ENCODE measurements at places on chromosomes 12 and 14. TPM values are rescaled to one million over a fixed set of nuclear protein-coding genes. Genes with fewer than 3 reads are reported as not detected.

GRCh38 chr12:13431041-13431440 is 234.5 kb downstream of the EMP1 start:
- no peak overlapping the region for H3K27ac ChIP-seq
- no peak overlapping the region for H3K4me3 ChIP-seq
- H3K27me3 ChIP-seq, result peaks cover 4% of the 10 kb centered on the region
- H3K36me3 ChIP-seq, result no peaks in the 10 kb centered on the region
- no peaks in the 10 kb centered on the region for H3K4me1 ChIP-seq
- DNase-seq, result no peak

LIN7A gene
- total RNA-seq, result not detected

- no peak overlapping the region for H3K27ac ChIP-seq
- DNase-seq, result no peak
- H3K36me3 ChIP-seq, result no peaks in the 10 kb centered on the region
Measured at GRCh38 chr12:131061041-131061806, 107.5 kb downstream of the ADGRD1 start.

DNA sequence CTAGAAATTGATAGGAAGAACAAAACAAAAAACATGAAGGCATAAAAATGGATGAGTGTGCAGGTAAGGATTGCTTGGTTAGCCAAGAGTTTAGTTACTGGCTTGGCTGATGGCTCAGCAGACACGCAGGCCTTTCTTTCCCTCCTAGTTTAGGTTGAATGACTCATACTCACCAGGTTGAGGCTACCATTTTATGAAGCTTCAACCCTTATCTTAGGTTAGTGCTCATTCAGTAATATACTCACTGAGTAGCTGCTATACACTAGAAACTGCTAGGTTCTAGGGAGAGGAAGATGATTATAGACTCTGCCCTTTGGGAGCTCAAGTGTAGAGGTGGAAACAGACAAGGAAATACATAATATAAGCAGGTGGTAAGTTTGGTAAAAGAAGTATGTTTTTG is 6.0 kb downstream of the P3H3 start:
- no peak for DNase-seq
- H3K4me3 ChIP-seq, result no peak overlapping the region
- peaks cover 24% of the 10 kb centered on the region for H3K27me3 ChIP-seq
- no peak overlapping the region for H3K27ac ChIP-seq
- no peaks in the 10 kb centered on the region for H3K36me3 ChIP-seq

ACTN1 gene
- 31.9 TPM for total RNA-seq

RASAL1 gene
- total RNA-seq, result 0.40 TPM

CCDC196 gene
- not detected for total RNA-seq

GRCh38 chr14:66117600-66117999 is 368.6 kb upstream of the CCDC196 start:
- H3K27me3 ChIP-seq, result peaks cover 12% of the 10 kb centered on the region
- no peak overlapping the region for H3K4me3 ChIP-seq
- H3K27ac ChIP-seq, result no peak overlapping the region
- H3K4me1 ChIP-seq, result no peaks in the 10 kb centered on the region
- DNase-seq, result no peak

DNA sequence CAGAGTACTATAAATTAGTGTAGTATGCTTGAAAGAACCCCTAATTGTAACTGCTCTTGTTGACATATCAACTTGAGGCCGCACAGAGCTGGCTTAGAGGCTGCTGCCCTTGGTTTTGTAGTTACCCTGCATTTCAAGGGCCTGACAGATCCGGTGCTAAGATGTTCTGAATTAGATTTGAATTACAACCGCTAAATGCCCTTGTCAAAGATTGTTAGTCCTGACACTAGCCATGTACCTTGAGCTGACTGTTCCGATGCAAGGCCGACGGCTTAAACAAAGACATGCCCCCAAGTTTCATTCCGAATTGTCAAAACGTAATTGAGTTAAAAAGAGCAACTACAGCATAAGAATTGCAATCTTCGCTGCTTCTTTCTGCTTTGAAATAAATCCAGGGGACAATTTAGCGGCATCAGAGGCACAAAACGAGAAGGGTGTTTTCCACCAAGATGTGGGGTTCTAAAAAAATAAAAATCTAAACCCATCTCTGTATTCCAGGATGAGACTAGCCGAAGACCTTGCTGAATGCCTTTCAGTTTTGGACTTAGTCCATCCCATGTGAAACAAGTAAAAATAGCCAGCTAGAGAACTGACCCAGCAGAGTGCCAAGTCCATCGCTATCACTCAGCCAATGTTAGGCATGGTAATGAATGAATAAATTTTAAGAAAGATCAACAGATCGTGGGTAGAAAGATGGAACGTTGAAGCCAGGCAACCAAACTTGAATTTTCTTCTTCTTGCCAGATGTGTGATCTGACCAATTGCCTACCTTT is 148.7 kb downstream of the DICER1 start:
- H3K27me3 ChIP-seq, result peaks cover 5% of the 10 kb centered on the region
- no peaks in the 10 kb centered on the region for H3K4me1 ChIP-seq
- H3K36me3 ChIP-seq, result no peaks in the 10 kb centered on the region
- no peak for DNase-seq
- H3K27ac ChIP-seq, result no peak overlapping the region

DNA sequence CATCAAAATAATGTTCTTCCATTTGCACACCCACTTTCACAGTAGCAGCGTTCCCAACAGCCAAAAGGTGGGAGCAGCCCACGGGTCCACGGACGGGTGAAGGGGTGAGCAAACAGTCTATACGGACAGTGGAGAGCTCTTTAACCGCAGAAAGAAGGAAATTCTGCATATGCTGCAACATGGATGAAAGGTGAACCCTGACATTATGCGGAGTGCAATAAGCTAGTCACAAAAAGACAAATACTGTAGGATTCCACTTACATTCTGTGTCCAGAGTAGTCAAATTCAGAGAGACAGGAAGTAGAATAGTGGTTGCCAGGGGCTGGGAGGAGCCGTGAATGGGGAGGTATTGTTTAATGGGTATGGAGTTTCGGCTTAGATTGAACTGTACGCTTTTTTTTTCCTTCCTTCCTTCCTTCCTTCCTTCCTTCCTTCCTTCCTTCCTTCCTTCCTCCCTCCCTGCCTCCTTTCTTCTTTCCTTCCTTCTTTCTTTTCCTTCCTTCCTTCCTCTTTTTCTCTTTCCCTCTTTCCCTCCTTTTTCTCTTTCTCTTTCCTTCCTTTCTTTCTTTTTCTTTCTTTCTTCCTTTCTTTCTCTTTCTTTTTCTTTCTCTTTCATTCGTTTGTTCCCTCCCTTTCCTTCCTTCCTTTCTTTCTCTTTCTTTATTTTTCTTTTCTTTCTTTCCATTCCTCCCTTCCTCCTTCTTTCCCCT is 15.8 kb upstream of the ANKRD9 start:
- no peaks in the 10 kb centered on the region for H3K36me3 ChIP-seq
- H3K27me3 ChIP-seq, result no peaks in the 10 kb centered on the region
- peaks cover 32% of the 10 kb centered on the region for H3K4me1 ChIP-seq
- peak; percentile 57 for DNase-seq

SOAT2 gene
- total RNA-seq, result 1.0 TPM

DNA sequence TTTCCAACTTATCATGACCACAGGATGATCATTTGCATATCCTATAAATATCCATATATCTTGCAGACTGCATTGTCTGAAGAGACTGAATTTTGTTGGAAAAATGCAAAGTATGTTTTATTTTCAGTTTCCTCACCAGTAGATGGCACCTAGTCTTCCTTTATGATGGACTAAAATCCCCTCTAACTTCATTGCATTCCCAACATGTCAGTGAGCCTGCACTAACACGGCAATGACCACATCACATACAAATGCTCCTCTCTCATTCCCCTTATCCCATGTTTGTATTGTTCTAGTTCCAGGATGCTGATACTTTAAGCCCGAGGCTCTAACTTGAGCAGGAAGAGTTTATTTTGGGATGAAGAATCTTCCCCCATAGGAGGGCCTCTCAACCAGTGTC is 24.7 kb upstream of the MYBPC1 start:
- no peak for DNase-seq
- no peak overlapping the region for H3K4me3 ChIP-seq
- H3K4me1 ChIP-seq, result no peaks in the 10 kb centered on the region
- peaks cover 12% of the 10 kb centered on the region for H3K27me3 ChIP-seq

ITGB7 gene
- total RNA-seq, result 621 TPM

DYRK4 gene
- 33.4 TPM for total RNA-seq

LTBP2 gene
- 0.12 TPM for total RNA-seq

DNA sequence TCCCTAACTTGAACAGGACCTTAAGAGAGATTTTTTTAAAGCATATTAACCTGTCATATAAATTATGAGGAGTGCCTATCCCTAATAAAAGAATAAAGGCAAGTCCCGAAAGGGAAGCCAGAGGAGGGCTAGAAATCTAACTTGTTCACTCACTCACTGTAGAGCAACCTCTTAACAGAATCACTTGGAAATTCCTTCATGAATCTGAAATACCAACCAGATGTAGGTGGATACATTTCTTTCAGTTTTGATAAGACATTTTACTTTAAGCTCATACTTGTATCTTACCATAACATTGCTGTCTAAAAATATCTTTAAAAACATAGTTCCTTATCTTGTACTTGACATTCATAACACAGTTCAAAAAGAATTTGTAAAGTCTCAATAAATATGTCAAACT is 25.7 kb downstream of the NTN4 start:
- H3K4me1 ChIP-seq, result no peaks in the 10 kb centered on the region
- DNase-seq, result no peak
- peaks cover 12% of the 10 kb centered on the region for H3K27me3 ChIP-seq
- no peaks in the 10 kb centered on the region for H3K36me3 ChIP-seq
- no peak overlapping the region for H3K4me3 ChIP-seq
- no peak overlapping the region for H3K27ac ChIP-seq

- no peak overlapping the region for H3K27ac ChIP-seq
- no peak for DNase-seq
- H3K36me3 ChIP-seq, result no peaks in the 10 kb centered on the region
- H3K4me3 ChIP-seq, result no peak overlapping the region
- H3K27me3 ChIP-seq, result peaks cover 2% of the 10 kb centered on the region
Measured at GRCh38 chr14:57319636-57320192, 50.9 kb downstream of the AP5M1 start.

DNA sequence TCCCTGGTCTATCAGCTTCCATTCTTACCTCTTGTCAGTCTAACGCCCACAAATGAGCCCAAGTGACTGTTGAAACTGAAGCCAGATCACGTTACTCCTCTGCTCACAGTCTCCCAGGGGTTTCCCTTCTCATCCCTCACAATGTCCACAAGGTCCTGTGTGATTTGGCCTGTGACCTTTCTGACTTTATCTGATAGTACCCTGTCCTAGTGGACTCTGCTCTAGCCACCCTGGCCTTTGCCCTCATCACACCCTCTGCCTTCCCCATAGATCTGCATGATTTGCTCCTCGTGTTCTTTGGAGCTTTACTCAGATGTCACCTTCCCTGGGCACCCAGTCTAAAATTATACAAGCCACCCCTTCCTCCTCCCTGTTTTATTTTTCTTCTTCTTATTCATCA is 55.5 kb downstream of the RDH12 start:
- H3K27me3 ChIP-seq, result no peaks in the 10 kb centered on the region
- no peak overlapping the region for H3K27ac ChIP-seq
- no peaks in the 10 kb centered on the region for H3K4me1 ChIP-seq
- peaks cover 30% of the 10 kb centered on the region for H3K36me3 ChIP-seq

ADGRD1 gene
- total RNA-seq, result not detected

DNA sequence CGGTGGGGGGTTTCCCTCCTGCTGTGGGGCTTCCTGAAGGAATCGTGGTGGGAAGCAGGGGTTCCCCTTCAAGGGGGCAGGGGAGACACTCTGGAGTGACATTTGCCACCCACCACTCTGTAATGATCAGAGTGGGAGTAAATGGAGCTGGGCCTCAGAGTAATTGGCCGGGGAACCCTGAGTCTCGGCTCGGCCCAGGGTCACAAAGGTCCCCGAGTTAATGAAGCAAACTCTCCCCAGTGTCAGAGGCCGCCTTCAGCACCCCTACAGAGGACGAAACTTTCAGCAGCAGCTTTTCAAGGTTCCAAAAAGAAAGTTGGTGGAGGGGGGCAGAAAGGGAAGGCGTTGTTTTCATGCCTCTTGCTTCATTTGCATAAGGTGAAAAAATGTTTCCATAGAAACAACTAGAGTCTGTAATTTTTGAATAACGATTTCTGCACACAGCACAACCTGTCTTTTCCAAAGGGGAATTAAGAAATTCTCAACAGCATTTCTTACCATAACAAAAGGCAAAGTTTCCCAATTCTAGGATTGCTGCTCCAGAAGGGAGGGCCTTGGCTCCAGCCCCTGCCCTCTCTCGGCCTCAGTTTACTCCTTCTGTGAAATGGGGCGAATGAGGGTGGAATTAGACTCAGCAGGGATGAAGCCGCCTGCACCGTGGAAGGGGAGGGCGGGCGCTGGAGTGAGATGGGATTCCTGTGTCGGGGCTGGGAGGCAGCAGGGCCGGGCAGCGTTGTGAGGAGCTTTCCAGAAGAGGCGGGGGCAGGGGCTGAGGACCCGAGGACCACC is 67.0 kb upstream of the BEGAIN start:
- no peak for DNase-seq
- peaks cover 4% of the 10 kb centered on the region for H3K4me1 ChIP-seq
- H3K4me3 ChIP-seq, result no peak overlapping the region

OR10G2 gene
- total RNA-seq, result not detected

DNA sequence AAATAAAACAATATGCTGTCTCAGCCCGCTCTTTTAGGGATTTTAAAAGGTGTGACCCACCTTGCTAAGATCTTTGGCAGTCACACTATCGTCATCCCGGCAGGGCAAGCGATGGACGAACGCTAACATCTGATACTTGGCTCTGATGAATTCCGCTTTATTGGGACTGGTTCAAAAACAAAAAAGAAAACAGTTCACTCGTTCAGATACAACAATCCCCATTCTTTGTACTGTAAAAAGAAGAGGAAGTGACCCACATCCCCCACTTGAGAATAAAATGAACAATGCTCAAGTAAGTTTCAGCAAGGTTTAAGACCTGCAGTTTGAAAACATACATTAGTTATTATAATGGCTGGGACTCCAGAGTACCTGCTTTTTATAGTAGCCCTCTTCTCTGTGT is 7.3 kb downstream of the GIT2 start:
- no peak overlapping the region for H3K4me3 ChIP-seq
- no peaks in the 10 kb centered on the region for H3K27me3 ChIP-seq
- DNase-seq, result no peak
- peaks cover 53% of the 10 kb centered on the region for H3K4me1 ChIP-seq
- H3K36me3 ChIP-seq, result peaks cover 66% of the 10 kb centered on the region

GRCh38 chr12:7068240-7068993 is 7.9 kb downstream of the C1S start:
- H3K36me3 ChIP-seq, result no peaks in the 10 kb centered on the region
- H3K4me3 ChIP-seq, result no peak overlapping the region
- H3K27me3 ChIP-seq, result peaks cover 30% of the 10 kb centered on the region
- H3K4me1 ChIP-seq, result no peaks in the 10 kb centered on the region

DNA sequence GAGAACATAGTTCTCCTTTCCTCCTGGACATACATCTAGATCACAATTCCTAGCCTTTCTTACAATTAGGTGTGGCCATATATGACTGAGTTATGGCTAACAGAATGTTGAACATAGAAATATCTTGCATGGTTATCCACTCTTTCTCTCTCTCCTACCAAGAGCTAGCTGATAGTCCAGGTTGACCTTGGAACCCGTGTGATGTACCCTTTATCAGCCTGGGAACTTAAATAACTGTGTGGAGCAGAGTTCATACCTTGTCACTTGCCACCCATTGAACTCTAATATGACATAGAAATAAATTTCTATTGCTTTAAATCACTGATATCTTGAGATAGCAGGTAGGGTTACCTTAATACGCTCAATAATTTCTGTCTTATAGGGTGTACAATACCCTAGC is 115.9 kb downstream of the TPH2 start:
- no peaks in the 10 kb centered on the region for H3K36me3 ChIP-seq
- H3K27me3 ChIP-seq, result peaks cover 2% of the 10 kb centered on the region
- DNase-seq, result no peak
- H3K4me1 ChIP-seq, result no peaks in the 10 kb centered on the region

GRCh38 chr14:32205984-32206383 is 2.9 kb upstream of the RNU6-8 start:
- peaks cover 43% of the 10 kb centered on the region for H3K4me1 ChIP-seq
- no peak overlapping the region for H3K4me3 ChIP-seq
- peaks cover 16% of the 10 kb centered on the region for H3K27me3 ChIP-seq
- peaks cover 2% of the 10 kb centered on the region for H3K36me3 ChIP-seq
- no peak overlapping the region for H3K27ac ChIP-seq

Measured in activated CD4-positive, alpha-beta T cell treated with anti-CD3 and anti-CD28 coated beads, Interleukin-2, amount 10 ng/mL, durations not matched to agents 7 days and 5 days (primary cell).